ENCODE measurements at places on chromosomes 2 and 18. TPM values are rescaled to one million over a fixed set of nuclear protein-coding genes. Genes with fewer than 3 reads are reported as not detected.

UGT1A6 gene
- total RNA-seq: not detected

ANKRD44 gene
- 214 TPM for total RNA-seq

MLPH gene
- total RNA-seq: not detected

FAM117B gene
- total RNA-seq: 26.7 TPM

PLB1 gene
- 0.93 TPM for total RNA-seq

LYPD6 gene
- total RNA-seq: not detected

CYP27C1 gene
- total RNA-seq: not detected

PLA2R1 gene
- not detected for total RNA-seq

SRD5A2 gene
- total RNA-seq: not detected

CAPN14 gene
- total RNA-seq: not detected

ADCYAP1 gene
- total RNA-seq: not detected

VIT gene
- not detected for total RNA-seq

AQP12A gene
- total RNA-seq: not detected

IL36RN gene
- not detected for total RNA-seq

DSG3 gene
- total RNA-seq: not detected

MGAT4A gene
- 95.2 TPM for total RNA-seq

OTOS gene
- total RNA-seq: not detected

BBS5 gene
- total RNA-seq: 1.1 TPM

MC4R gene
- total RNA-seq: not detected

GKN1 gene
- total RNA-seq: not detected

IL36A gene
- total RNA-seq: not detected

CHRNG gene
- total RNA-seq: not detected

UGT1A1 gene
- not detected for total RNA-seq

TET3 gene
- total RNA-seq: 17.2 TPM

RAB6C gene
- not detected for total RNA-seq
